ENCODE measurements at places on chromosomes 16 and 17.

DNA sequence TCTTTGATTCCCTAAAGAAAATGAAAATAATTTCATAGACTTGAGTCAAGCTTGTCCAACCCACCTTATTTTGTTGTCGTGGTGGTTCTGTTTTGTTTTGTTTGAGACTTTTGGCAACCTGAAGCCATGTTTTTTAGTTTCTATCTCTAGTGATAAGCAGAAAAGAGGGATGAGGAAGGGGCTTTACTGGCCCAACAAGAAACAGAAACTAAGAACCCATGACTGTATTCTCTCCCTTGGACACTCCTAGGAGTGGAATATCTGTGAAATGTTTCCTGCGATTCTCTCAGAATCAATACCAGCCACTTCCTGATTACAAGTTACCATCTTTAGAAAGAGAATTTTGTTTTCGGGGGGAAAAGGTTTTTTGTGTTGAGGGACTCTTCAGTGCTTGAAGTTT is 207.5 kb downstream of the PRKCA start:
- DNase-seq = no peak

DNA sequence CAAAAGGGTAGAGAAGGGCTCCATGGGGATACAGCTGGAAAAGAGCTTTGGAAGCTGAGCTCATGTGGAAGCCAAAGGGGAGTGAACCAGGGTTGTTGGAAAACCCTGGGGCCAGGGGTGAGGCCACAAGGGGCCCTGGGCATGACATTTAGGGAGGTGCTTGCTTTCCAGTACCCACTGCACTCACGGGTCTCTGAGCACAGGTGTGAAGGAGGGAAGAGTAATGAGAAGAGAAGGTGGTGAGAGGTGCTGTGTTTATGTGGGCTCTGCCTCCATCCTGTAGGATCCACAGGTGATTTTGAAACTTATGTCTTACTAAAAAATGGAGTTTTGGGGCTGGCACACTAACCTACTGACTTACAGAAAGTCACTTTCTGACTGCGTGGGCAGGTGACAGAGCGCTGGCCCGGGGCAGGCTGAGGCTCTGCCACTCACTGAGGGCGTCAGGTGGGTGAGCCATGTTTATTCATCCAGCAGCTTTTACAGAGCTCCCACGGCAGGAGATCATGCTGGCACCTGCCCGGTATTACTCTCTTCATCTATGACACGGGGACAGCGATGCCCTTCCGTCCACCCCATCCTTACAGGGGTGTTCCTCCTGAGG is 18.9 kb downstream of the KSR1 start:
- DNase-seq = no peak

GRCh38 chr17:72244494-72244893 is 123.7 kb downstream of the SOX9 start:
- no peak for DNase-seq

DNA sequence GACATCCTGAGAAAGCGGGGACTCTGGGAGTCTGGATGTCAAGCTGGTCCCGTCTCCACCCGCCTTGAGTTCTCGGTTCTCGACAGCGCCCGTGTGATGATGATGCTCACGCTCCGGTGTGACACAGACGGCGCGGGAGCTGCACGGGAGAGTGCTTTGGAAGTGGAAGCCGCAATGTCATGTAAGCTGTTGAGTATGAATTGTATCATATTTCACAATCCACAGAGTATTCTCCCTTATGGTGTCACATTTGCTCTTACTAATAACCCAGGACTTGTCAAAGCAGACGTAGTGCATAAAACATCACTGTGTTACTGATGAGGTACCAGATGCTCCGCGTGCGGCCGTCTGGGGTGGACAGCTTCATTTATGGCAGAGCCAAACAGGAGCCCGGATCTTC is 217.5 kb upstream of the CHMP6 start:
- DNase-seq = no peak

DNA sequence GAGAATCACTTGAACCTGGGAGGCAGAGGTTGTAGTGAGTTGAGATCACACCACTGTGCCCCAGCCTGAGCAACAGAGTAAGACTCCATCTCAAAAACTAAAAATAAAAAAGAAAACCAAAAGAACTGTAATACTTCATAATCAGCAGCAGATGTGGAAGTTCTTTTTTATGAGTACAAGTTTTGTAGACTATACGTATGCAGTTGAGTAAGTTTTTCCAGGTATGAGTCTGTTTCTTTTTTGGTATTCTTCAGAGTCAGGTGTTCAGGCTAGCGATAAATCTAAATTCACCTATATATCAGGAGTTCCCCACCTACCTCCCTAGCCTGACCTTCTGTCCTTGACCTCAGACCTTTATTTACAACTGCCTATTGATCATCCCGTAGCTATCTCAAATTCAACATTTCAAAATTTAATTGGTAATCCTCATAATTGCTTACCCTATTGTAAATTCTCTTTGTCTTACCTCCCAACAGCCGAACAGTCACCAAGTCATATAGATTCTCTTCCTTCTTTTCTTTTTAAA is 10.7 kb downstream of the DCTN5 start:
- DNase-seq = no peak

- DNase-seq = no peak
Observed at GRCh38 chr16:6573577-6573976, 759.1 kb upstream of the RBFOX1 start.

DNA sequence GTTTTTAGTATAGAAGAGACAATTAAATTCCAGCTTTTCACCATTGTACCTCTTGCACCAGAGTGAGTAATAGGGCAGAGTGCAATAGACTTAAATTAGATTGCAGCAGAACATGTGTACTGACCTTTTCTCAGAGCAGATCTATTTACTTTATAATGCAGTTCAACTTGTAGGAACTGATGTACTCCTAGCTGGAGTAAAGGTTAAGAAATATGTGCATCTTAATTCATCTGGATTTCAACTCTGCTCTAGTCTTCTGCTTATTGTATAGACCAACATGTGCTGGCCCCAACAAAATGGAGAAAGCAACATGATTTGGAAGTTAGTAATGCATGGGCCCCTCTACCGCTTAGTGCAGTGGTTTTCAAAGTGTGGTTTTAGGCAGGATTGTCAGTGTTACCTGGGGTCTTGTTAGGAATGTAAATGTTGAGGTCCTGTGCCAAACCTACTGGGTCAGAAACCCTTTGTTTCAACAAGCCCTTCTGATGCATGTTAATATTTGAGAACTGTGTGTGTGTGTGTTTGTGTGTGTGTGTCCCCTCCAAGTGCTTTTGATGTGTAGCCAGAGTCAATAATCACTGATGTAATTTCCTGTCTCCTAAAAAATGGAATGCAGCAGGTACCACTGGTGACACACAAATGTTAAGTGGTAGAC is 138.6 kb downstream of the TOX3 start:
- no peak for DNase-seq

DNA sequence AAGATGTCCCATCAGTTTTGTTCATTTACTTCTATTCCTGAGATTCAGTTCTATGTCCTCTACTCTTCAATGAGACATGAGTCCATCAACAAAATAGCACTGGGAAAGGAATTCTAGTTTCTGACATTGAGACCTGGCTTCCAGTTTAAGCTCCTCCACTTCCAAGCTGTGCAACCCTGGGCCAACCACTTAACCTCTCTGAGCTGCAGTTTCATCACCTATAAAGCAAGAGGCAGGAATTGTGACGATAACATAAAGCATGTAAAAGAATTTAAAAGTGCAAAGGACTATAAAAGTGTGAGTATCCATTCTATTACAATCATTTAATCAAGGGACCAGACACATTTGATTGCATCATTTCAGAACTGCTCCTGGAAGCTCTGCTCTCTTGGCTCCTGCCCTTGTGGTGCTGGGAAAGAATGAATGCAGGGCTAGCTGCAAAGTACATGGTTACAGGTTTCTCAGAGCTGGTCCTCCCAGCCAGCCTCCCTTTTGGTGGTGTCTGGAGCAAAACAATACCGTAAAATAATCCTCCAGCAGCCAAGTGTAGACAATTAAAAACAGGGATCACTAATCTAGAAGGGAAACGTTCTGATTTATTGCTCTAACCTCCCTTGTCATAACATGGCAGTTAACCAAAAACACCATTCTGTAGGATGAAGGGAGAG is 113.9 kb downstream of the VPS53 start:
- no peak for DNase-seq

- DNase-seq = no peak
Observed at GRCh38 chr17:78442648-78443218, 64.3 kb downstream of the PGS1 start.
